ENCODE measurements at places on chromosomes 6 and 20. TPM values are rescaled to one million over a fixed set of nuclear protein-coding genes. Genes with fewer than 3 reads are reported as not detected.
A peak's percentile ranks its signal among the peaks of the same experiment; 100 is the strongest.

Gene ATP5F1E
- 222 TPM for polyA plus RNA-seq

Gene TP53TG5
- 1.3 TPM for polyA plus RNA-seq

Gene MAFB
- 128 TPM for polyA plus RNA-seq

Gene RIPPLY2
- 0.10 TPM for polyA plus RNA-seq

Gene HINT3
- 35.8 TPM for polyA plus RNA-seq

Gene SNX5
- 232 TPM for polyA plus RNA-seq

DNA sequence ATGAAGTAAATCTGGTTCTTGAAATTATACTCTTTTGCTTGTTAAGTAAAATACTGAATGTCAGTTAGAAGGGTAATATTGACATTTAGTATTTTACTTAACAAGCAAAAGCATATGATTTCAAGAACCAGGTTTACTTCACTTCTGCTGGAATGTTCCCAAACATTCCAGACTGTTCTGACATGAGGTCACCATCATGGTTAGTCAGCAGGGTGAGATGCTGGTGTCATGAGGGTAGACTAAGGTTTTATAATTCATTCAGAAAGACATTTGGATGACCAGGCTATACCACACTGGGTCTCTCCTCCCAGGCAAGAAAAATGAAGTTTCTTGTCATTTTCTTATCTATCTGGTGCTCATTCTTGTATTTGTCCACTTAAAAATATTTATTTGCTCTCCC, 414.4 kb upstream of the MMS22L start:
- DNase-seq, result no peak

GRCh38 chr20:24767623-24768100, 181.4 kb upstream of the CST7 start:
- no peak for DNase-seq

- no peak for DNase-seq
Measured at GRCh38 chr6:154989448-154989847, 5.7 kb upstream of the TIAM2 start.

DNA sequence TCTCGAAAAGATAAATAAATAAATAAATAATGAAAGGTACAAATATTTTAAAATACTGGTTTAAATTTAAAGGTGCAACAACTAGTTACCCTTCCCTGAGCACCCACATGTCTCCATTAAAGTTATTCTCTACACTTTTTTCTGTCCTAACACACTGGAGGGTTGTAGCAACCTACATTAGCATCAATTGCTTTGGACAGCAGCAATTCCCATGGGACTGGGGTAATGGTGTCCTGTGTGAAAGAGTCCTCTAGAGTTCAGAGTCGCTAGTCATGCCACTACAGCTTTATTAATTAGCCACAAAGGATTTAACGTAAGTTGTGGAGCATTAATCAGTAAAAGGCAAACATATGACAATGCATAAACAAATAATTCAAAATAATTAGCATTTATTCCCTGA, 14.1 kb upstream of the CD24 start:
- no peak for DNase-seq

GRCh38 chr20:8361006-8361652, 229.1 kb downstream of the PLCB1 start:
- DNase-seq, result no peak

- no peak for DNase-seq
Measured at GRCh38 chr20:3067139-3068014, 4.0 kb upstream of the OXT start.

GRCh38 chr6:29813809-29814208, 13.8 kb upstream of the HLA-G start:
- DNase-seq, result no peak

DNA sequence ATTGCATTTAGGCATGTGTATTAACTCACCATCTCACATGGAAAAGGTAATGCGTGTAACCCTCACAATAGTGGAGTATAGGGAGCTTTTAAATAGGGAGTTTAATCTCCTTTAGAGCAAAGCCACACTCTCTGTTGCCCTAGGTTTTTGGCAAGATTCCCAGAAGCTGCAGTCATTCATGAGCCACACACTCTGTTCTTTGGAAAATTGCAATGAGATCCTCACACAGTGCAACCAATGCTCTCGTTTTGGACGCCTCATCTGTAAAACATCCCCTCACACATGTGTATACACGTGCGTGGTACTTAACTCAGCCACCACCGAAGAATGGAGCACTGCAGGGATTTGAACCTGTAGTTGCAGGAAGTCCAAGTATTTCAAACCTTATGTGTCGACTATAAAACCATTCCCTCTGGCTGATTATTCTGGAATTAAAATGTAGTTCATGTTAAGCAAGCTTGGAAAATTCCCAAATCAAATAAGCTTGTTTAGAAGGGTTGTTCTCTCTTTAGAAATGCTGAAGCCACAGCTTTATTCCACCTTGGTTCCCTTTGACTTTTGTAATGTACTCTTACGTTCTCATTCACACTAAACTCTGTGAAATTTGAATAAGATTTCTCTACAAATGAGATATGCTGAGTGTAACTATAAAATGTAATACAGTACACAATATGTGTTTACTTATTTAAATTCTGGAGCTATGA, 489.8 kb upstream of the MANEA start:
- peak; percentile 21 for DNase-seq

DNA sequence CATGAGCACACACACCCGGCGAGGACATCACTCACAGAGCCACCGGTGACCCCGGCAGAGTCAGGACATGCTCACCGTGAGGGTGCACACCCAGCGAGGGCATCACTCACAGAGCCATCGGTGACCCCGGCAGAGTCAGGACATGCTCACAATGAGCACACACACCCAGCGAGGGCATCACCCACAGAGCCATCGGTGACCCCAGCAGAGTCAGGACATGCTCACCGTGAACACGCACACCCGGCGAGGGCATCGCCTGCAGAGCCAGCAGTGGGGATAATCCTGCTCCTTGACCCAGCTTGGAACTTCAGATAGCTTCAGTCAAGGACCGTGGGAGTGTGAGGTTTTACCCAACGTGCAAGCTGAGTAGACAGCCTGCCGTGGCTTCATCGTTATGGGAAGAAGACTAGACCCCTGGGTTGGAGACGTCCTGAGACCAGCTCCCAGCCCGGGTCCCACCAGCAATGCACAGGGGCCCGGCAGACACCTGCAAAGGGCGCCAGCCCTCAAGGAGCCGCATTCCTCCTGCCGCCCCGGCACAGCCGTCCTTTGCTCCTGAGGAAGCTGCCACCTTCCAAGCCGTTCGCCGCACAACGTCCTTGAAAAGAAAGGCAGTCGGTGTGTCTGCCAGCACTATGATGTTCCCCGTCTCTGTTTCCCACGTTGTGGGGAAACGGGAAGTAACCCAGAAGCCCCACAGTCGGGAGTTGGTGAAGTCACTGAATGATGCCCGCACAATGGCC, 192.3 kb downstream of the DLL1 start:
- DNase-seq, result no peak

GRCh38 chr20:11692567-11692966, 225.1 kb upstream of the BTBD3 start:
- DNase-seq, result no peak

GRCh38 chr20:22305381-22305780, 279.0 kb downstream of the FOXA2 start:
- DNase-seq, result no peak

All from right renal cortex interstitium (tissue), 3 donors.